Stimulated activated CD4-positive, alpha-beta T cell treated with anti-CD3 and anti-CD28 coated beads, Interleukin-12 subunit alpha, Interleukin-12 subunit beta, amount 100 ng/mL, for 24 hours (primary cell): ENCODE measurements at places on chromosomes 16 and 17.
A peak's percentile ranks its signal among the peaks of the same experiment; 100 is the strongest.

GRCh38 chr16:88421871-88422433 lies 31.1 kb upstream of the ZFPM1 start:
- no peak for DNase-seq

- no peak for DNase-seq
Measured at GRCh38 chr16:56838622-56839337, 26.2 kb upstream of the SLC12A3 start.

DNA sequence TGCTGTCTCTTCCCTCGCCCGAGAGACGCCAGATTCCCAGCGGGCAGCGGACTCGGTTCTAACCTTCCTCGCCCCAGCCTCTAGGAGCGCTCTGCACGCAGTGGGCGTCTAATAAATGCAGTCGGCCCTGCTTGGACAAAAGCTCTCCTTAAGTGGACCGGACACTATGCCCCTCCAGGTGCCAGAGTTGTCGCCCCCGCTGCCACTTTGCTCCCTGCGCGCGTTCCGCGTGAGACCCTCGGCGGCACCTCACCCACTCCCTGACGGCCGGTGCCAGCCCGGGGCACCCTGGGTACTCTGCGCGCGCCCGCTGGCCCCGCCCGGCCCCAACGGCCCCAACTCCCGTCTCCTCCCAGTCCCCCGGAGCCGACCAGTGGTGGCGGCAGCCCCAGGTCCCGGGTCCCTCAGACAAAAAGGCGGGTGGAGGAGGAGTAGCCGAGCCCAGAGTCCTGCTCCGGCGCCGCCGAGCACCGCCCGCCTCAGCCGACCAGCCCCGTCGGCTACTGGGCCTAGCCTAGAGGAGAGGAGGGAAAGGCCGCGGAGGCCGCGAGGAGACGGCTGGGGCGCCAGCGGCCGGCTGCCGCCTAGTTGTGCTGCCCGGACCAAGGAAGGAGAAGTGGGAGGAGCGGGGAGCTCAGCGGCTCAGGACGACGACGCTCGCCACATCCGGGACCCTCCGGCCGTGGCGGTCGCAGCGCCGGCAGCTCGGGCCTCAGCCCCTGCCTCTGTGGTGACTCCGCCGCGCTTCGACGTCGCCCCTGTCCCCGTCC lies 123.0 kb downstream of the GOSR1 start:
- DNase-seq, result peak; percentile 31

DNA sequence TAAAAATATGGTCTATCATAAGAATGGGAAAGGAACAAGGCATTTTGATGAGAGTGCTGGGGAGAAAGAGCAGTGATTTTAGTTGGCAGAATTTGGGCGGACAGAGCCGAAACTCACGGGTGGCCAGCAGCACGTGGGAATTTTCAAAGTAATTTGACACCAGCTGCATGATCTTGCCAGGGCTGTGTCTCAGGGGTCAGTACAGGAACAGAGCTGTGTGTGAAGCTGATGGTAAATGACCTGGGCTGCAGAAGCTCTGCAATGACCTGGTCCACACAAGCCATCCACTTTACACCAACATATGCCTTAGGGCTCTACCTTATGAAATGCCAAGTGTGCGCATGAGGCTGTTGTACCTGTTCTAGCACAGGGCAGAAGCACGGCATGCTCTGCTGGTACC lies 112.0 kb downstream of the ZFHX3 start:
- no peak for DNase-seq

- DNase-seq, result no peak
Measured at GRCh38 chr16:30567991-30568638, 3.4 kb downstream of the ZNF688 start.

DNA sequence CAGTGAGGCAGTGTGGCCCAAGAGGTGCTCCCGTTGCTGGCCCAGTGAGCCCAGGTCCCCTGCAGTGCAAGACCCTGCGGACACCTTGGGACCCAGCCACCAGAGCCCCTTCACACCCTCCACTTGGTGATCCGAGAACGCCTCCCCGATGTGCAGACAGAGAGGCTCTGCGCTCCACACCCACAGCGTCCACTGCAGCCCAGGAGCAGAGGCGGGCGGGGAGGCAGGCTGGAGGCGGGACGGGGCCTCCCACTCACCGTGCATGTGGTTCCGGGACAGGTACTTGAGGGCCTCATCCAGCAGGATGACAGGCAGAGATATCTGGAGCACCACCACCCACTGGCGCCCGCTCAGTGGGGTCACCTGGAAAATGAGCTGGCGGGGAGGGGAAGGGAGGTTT lies 12.1 kb upstream of the P2RX1 start:
- no peak for DNase-seq

DNA sequence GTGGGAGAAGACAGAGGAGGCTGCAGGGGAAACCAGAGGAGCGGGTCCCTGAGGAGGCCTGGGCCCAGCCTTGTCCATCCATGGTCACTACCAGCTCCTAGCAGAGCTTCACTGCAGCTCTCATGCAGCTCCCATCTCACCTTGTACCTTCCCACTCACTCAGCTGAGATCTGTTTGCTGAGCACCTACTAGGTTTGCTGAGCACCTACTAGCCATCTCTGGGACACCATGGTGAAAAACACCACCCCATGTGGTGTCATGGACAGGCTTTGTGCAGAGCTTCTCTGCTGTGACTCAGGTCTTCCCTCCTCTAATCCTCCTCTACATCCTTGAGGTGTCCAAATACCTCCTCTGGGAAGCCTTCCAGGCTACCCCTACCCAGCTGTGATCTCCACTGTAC lies 58.6 kb downstream of the ENGASE start:
- DNase-seq, result no peak

DNA sequence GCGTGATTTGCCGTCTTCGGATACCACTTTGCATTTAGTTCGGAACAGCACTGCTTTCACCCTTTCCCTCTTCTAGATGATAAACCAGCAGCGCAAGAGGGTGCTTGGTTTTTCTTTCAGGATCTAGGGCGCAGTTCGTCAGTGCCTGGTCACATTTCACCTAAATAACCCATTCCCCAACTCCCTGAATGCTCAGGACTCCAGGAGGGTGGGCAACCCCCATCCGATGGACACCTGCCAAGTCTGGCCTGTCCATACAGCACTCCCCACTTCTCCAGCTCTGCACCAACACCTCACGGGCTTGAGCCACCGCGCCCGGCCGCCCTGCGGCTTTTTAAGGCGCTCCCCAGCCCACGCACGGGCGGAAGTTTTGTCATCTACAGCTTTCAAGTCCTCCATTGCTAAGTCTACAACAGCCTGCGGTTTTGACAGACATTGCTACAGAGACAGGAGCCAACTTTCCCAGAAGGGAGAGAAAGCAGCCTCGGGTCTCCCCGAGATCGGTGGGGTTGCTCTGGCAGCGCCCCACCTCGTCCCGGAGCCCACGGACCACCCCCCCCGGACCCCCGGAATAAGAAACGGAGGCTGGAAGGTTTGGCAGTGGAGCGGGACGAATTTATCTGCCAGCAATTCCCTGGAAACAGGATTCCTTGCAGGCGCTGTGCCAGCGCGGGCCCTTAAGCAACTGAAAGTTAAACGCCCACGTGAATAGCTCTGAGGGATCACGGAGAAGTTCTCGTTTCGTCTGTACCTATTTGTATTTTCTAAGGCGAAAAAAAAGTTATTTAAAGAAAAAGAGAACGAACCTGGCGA lies 38.6 kb upstream of the SLFN13 start:
- DNase-seq, result peak; percentile 84

DNA sequence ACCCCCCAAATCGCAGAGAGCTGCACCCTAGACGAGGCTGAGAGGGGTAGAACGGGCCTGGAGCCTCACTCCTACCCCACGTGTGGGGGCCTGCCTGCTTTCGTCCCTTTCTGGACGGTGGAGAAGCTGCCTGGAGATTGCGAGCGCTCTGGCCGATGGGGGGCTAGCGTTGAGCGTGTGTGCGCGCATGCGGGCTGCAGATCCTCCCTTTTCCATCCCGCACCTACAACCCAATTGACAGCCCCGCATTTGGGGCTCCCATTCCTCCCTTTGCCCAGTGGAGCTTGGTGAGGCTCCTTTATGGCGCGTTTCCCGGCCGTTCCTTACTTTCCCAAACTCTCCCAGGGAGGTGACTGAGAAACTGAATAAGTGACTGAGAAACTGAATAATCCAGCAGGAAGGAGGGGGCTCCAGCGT lies 907 bp upstream of the ESRP2 start:
- no peak for DNase-seq

GRCh38 chr16:62038225-62038624 lies 2.0 kb upstream of the CDH8 start:
- DNase-seq, result no peak

DNA sequence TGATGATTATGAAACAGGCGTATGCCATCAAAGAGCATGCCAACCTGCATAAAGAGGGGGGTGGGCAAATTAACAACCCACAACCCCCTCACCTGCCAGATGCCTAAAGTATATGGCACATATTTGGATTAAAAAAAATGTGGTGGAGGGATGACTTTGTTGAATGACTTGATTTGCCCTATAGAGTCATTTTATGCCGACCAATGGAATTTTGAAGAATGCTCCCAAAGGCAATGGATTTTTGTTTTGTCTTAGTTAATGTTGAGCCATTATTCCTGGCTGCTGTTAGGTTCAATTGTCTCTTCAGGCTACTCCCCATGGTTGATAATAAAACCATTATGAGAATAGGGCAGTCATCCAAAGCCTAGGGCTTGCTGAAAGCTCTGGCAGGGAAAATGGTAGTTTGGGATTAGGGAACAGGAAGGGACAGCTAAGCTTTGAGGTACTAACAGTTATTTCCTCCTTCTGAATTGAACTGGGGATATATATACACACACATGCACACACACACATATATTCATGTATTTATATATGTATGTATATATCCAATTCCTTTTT lies 5.8 kb upstream of the CHCT1 start:
- DNase-seq, result no peak

- no peak for DNase-seq
Measured at GRCh38 chr17:6639586-6640535, 650 bp downstream of the KIAA0753 start.

DNA sequence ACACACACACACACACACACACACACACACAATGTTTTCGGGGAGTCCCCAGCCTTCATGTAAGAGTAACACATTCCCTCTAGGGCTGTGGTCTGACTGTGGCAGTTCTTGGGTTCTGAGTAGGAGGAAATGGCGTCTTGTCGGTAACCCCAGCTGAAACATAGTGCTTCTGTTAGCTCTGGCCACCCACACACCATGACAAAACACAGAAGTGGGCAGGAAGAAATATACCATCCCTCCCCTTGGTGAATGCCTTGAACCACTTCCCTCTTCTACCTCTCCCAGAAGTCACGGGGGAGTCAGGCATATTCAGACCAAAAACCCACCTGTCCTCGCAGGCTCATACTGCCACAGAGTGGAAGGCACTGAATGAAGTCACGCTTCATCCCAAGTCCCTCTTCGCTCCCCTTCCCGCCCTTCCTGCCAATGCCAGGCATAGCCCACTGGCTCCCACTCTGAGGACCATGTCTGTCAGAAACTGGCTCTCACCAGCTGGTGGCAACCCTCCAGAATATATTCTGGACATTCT lies 11.5 kb downstream of the SLC35B1 start:
- DNase-seq, result peak; percentile 65

- no peak for DNase-seq
Measured at GRCh38 chr17:21677911-21678310, 14.4 kb upstream of the KCNJ18 start.

- DNase-seq, result no peak
Measured at GRCh38 chr17:69898601-69899000, 176.4 kb upstream of the KCNJ16 start.

DNA sequence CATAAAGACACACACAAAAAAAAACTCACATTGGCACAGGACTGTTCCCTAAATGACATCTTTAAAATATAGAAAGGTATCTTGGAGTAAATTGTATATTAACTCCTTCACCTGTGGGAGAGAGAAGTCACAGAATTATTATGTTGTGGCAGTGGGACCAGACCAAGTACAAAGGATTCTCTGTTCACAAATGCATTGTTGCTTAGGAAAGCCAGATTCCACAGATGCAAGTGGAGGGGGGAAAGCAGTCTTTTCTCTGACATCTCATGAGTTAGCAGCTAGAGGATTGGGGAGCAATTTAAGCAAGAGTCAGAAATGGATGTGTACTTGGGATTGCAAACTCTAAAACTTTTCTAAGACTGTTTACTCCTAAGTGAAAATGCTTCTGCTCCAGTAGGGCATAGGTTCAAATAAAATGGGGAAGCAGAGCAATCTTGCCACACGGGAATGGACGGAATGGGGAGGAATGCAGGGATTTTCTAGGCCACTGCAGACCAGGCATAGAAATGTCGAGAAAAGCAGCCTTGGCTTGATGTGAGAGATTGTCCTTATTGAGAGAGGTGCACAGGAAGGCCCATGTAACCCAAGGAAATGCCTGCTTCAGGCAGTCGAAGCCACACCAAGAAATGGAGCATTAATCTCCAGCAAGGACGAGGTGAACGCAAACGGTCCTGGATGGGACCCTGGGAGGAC lies 4.1 kb upstream of the PMP22 start:
- DNase-seq, result no peak

- DNase-seq, result no peak
Measured at GRCh38 chr16:55499951-55500529, 8.8 kb upstream of the LPCAT2 start.

GRCh38 chr16:64586781-64587180 lies 535.1 kb downstream of the CDH11 start:
- no peak for DNase-seq

DNA sequence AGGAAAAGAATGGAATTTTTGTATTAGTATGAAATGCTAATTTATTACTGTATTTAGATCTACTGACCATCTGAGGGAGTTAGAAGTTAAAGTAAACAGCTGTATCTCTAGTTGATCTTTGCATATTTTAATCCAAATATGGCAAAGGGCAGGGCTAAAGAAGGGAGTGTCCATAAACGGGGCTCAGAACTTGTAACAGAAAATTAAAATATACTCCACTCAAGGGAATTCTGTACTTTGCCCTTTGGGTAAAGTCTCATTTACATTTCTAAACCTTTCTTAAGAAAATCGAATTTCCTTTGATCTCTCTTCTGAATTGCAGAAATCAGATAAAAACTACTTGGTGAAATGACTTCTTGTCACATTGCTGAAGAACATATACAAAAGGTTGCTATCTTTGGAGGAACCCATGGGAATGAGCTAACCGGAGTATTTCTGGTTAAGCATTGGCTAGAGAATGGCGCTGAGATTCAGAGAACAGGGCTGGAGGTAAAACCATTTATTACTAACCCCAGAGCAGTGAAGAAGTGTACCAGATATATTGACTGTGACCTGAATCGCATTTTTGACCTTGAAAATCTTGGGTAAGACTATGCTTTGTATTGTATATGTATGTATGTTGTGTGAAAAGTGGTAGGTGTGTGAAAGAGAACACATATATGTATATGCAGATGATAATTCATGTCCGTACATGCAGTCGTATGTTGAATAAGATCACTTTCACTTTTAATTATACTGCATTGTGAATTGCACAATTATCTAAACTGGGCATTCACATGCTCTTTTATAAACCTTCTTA lies at the start of gene ASPA:
Gene ASPA (plus strand): TSS at position 186 of the 799 bp plus-strand sequence. CDS start 163 bp downstream, at position 349.
- no peak for DNase-seq

GRCh38 chr17:47733674-47734410 lies 806 bp downstream of the TBX21 start:
- no peak for DNase-seq
